ENCODE measurements at places on chromosomes 7 and 10.

- no peak for DNase-seq
Measured at GRCh38 chr7:45700556-45700955, 126.4 kb downstream of the ADCY1 start.

- DNase-seq = peak; percentile 79
Measured at GRCh38 chr10:21336476-21337170, 188.9 kb downstream of the SKIDA1 start.

- DNase-seq = no peak
Measured at GRCh38 chr7:99120501-99120900, 23.4 kb downstream of the SMURF1 start.

DNA sequence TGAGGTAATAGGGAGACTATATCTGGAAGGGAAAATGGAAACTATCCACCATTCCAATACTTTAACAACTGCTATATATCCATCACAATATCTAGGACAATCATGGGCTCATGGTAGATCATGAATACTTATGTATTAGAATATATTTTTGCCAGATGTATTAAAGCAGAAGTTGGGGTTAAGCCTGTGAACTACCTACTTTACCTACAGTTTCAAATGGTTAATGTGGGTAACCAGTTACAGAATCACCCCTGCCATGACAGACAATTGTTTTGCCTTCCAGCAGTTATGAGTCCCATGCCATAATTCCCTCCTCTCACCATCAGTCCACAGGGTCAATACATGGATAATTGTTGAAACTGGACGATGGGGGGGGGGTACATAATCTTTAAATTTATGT, 29.9 kb upstream of the RAPGEF5 start:
- no peak for DNase-seq

- peak; percentile 52 for DNase-seq
Measured at GRCh38 chr7:7564323-7564780, 2.3 kb upstream of the MIOS start.

DNA sequence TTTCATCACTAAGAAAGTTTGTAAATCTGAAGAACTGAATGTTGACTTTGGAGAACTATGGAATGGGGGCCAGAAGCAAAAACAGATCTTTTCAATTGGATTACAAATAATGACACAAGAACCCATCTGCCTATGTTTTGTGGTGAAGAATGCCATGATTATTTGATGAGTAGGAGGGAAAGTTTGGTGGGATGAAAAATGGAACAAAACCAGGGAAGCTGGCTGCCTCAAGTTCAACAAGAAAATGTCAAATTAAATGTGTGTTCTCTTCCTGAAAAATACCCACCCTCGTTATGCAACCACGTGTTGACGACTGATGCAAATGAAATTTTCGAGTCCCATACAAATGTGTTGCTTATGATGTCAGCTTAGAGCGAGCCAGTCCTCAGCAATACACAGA, 208.5 kb downstream of the GPR37 start:
- DNase-seq = no peak

DNA sequence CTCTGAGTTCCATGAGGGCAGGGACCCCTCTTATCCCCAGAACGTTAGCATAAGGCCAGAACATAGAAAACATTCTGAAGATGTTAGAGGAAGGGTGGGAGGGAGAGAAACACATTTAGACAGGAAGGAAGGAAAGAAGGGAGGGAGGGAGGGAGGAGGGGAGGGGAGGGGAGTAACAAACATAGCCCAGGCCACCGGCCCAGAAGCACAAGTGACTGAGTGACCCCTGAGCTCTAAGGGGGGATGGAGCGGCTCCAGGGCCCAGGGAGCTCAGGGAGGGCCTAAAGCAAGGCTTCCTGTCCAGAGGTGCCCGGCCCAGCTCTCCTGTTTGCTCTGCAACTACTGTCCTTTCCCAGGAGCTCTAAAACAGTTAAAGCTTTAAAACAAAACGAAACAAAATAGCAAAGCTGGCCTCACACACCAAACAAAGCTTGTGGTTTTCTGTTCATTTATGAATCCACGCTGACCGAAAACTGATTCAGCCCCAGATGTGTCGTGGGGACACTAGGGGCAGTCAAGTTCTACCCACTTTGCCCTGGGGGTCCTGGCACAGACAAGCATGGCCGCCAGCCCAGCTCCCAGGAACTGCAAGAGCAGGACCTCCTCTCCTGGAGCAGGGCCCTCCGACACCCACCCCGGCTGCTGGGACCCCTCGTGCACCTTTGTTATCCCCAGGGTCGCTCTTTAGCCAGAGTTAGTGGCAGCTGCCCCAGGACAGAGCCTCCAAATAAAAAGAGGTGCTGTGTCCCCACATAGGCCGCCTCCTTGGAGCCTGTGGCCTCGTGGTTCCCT, 496.2 kb upstream of the FOXK1 start:
- no peak for DNase-seq

- no peak for DNase-seq
Measured at GRCh38 chr10:72370201-72370722, 15.5 kb upstream of the DNAJB12 start.

GRCh38 chr7:66946545-66946944, 25.5 kb downstream of the TMEM248 start:
- DNase-seq = no peak

DNA sequence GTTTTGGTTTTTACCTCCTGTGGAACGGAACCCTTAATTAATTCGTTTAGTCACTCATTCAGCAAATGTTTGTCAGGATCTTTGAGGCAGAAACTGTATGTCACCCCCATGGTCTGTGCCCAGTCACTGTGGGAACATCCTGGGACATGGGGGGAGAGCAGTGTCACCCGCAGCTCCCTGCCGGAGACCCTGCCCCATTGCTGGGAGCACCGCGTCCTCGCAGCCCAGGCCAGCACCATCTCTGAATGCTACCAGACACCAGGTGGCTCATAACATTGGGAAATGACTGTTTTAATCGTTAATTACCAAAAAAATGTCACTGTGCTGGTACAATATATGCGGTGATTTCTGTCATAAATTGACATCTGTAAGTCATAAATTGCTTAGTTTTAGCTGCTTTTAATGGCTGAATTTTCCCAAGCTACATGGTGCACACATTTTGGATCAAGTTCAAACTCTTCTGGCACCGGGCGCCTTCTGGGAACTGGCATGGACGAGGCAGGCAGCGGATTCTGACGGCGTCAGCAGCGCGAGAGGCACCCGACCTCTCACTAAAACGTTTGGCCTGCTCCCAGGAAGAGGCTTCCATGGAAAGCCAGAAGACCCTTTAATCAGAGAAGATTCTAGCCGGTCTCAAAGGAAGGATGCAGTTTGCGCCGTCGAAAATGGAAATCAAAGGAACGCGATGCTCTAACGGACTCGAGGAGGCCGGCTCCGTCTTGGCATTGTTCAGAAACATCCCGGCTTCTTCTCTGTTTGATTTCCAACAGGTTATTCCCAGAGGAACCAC, 184.2 kb downstream of the ADARB2 start:
- DNase-seq = no peak

- no peak for DNase-seq
Measured at GRCh38 chr10:124074501-124075109, 18.8 kb downstream of the CHST15 start.

GRCh38 chr10:62492012-62492869, 118.1 kb downstream of the ZNF365 start:
- DNase-seq = no peak

GRCh38 chr7:86660950-86661462, 17.3 kb downstream of the GRM3 start:
- DNase-seq = no peak

DNA sequence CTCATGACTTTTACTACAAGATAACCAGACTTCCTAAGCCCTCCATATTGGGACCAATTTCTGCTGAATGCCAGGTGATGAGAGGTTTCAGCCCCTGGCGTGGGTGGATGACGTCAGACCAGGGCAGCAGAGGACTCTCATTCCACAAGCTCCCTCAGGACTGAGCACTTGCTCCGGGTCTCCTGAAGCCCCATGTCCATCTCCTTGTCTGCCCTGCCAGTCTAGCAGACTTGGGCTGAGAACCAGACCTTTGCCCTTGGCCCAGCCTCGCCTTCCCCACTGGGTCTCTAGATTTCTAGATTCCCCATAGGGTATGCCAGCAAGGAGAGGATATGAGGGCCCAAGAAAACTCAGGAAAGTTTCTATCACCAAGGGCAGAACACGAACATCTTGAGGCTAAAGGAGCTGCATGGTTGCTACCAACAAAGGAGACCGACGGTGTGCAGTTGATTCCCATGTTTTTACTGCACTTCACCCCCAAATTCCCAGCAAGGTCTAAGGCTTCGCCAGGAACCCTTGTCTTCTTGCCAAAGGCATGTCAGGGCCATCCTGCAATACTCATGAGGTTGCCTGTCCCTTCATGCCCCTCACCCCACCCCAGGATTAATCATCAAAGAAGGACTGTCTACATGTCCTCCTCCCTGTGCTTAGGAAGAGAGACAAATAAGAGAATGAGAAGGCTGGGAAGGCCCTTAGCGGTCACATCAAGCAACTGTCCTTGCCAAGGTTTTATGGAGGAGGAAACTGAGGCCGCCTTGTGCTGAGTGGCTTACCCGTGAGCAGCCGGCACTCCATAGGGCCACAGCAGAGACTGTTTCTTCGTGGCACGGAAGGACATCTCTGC, 96.5 kb upstream of the MACROH2A2 start:
- no peak for DNase-seq

GRCh38 chr7:140403878-140404564, at the start of gene RAB19:
TSS of gene RAB19 (plus strand) at chr7:140404058. CDS start at chr7:140407647, 3,589 bp downstream.
- no peak for DNase-seq

DNA sequence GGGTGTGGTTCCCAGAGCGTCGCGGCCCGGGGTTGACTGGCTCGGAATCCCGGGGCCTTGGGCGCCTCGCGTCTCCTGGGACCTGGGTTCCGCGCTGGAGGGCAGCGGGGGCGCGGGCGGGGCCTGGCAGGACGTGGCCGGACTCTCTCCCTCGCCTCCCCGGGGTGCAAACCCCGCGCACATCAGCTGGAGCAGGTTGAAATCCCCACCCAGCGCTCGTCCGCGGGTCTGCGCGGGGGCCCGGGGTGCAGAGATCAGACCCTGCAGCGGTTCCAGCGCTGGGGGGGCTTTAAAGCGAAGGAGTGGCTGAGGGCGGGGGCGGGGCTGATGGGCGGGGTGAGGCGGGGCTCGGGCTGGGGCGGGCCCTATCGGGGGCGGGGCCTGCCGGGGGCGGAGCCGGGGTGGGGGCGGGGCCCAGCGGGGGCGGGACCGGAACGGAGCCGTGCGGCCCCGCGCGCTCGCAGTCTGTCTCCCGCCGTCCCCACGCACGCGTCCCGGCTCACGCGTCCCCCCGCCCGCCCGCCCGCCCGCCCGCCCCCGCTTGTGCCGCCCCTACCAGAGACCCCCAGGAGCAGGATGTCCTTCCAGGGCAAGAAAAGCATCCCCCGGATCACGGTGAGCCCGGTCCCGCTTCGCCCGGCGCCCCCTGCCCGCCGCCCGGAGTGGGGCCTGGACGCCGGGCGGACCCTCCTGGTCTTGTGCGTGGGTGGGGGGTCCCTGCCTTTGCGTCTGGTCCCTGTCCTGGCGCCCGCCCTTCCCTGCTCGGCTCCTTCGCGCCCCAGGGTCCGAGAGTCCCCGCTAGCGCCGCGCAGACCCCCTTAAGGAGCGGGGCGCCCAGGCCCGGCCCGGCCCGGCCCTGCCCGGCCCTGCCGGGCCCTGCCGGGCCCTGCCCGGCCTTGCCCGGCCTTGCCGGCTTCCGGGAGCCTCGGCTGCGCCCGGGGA, at the start of gene DPYSL4:
Gene DPYSL4, plus strand, starts transcription at position 461 of the 942 bp plus-strand sequence. Its CDS starts 116 bp downstream, at position 577.
- DNase-seq = peak; percentile 76

GRCh38 chr7:159047536-159047935, 97.1 kb downstream of the VIPR2 start:
- no peak for DNase-seq

DNA sequence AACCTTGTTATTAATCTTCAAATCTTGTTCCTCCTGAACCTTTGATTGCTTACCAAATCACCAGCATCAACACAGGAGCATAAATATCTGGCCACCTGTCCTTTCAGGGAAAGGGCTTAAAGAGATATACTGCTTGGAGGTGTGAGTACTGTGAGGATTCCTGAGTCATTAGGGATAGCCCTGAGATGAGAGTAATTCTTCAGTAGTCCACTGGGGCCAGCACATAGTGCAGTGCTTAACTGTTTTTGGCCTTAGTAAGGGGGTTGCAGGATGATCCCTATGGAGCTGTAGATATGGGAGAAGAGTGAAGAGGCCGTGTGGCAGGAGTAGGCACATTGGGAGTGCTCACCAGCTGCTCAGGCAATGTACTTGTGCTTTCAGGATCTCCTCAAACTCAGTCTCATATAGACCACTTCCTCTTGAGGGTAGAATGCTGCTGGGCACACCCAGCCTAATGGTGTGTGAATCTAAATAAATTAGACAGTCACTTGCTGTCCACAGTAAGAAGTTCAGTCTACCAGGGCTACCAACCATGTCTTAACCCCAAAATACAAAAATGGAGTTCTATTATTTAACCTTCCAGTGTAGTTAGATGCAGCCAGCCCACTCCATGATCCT, 26.5 kb upstream of the GPR141 start:
- no peak for DNase-seq

- DNase-seq = no peak
Measured at GRCh38 chr10:43299579-43299978, 32.7 kb upstream of the RASGEF1A start.

Data from hepatic stellate cell (primary cell).